Stimulated activated memory B cell treated with anti-CD40 and anti-IgM and Interleukin-4, amounts not matched to agents 10 μg/mL and 1 μg/mL and 100 μg/mL, for 72 hours (primary cell): ENCODE measurements at places on chromosomes 12 and 14.

GRCh38 chr12:98606359-98606988 is 13.0 kb downstream of the SLC25A3 start:
- no peak for ATAC-seq

DNA sequence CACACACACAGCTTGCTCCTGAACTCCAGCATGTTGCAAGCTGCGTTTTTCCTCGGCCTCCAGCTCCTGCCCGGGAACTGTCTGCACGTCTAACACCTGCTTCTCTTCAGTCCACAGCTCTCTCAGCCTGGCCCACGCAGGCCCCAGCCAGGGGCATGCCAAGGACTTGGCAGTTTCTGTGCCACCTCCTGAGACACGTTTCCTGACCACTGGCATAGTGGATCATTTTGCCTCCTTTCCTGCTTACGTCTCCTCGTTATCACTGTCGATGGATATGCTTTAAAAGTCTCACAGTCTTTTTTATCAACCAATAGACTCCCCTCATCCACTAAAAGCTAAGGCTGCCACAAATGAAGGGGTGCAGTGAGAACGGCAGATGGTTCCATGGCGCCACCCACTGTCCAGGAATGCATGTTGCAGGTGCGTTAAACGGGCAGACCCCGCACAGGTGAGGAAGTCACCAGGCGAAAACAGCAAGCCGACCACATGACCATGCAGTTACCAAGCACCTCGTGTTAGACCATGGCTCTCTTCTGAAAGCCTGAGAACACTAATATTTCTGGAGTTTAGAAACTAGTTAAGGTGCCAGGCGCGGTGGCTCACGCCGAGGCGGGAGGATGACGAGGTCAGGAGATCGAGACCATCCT is 14.7 kb upstream of the TEAD4 start:
- no peak for ATAC-seq

- ATAC-seq: no peak
These were observed 245.4 kb downstream of the FOXN3 start for GRCh38 chr14:89171628-89172027.

DNA sequence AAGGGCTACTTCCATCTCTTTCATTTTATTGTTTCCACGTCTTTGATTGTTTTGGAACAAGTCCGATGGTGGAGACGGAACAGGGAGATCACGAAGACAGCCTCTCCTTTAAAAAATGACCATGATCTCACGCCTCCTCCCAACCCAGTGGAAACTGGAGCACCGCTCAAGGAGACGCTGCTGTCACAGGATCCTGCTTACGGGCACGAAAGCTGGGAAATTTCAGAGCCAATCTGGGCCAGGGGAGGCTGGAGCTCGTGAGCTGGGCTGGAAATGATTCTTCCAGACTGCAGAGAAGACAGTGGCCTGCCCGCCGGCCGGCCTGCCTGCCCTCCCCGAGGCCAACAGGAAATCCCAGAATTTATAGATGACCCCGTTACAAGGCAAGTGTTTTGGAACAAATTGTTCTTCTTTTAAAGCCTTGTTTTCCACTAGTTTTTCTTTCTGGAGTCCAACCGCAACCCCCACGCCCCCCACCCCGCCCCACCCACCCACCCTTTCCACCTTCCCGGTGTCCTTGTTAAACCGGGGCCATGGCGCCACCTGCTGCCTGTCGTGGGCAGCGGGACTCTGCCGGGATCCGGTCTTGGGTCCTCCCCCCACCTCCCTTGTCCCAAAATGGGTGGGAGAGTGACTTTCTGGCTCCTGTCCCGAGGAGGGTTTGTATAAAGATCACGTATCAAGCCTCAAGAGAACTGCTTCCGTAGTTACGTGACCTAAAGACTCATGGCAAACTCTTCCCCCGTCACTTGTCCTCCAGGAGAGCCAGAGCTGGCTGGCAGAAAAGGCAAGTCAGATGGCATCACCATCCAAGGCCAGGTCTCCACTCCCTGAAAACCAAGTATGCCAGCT is 40.3 kb downstream of the MAP1LC3B2 start:
- peak; percentile 74 for ATAC-seq

GRCh38 chr12:120469450-120470149 is at the start of gene SRSF9:
Gene SRSF9 (minus strand): TSS chr12:120469748. CDS start chr12:120469609, 139 bp downstream.
- peak; percentile 98 for ATAC-seq

- ATAC-seq: peak; percentile 73
These were observed 483 bp downstream of the POC1B start for GRCh38 chr12:89525305-89525823.

- no peak for ATAC-seq
These were observed 85.8 kb downstream of the DNAH10 start for GRCh38 chr12:123847876-123848275.

DNA sequence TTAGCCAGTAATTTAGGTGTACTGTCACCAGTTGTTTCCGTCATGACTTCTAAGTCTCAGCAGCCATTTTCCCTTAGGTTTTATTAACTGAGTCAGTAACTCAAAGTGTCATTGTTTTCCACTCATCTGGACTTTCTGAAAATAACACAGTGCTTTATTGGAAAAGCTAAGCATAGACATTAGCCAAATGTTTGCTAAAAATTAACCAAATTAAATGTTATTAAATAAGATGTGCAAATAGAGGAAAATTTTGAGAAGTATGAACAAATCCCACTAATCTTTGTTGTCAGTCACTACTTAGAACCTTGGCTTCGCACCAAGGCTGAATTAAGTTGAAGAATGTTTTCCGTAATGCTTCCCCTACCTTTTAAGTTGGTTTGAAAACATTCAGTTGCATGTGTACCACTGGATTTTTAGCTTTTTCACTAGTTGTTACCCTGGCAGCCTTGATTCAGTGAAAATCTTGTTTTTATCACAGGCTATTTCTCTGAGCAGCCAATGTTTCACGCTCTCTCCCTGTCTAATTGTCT is 43.0 kb downstream of the BORCS5 start:
- no peak for ATAC-seq

DNA sequence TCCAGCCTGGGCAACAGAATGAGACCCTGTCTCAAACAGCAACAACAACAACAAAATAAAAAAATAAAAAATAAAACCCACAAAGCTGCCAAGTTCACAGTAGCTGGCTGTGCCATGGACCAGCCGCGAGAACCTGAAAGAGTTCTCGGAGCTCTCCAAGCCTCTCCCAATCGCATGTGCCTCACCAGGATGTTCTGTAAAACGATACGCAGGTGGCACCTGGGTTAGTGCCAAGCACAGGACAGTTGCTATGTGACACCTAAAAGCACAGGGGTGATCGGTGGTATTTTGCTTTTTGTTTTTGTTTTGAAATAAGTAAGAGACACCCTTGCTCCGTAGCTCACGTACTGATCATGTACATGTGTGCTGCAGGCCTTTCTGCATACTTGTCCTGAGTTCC is 52.4 kb downstream of the RFLNA start:
- no peak for ATAC-seq

GRCh38 chr12:111168009-111168900 is 200.6 kb downstream of the PHETA1 start:
- no peak for ATAC-seq

- no peak for ATAC-seq
These were observed 63.9 kb downstream of the KNTC1 start for GRCh38 chr12:122590990-122591389.

- ATAC-seq: no peak
These were observed 67.3 kb upstream of the BICD1 start for GRCh38 chr12:32039347-32039746.

DNA sequence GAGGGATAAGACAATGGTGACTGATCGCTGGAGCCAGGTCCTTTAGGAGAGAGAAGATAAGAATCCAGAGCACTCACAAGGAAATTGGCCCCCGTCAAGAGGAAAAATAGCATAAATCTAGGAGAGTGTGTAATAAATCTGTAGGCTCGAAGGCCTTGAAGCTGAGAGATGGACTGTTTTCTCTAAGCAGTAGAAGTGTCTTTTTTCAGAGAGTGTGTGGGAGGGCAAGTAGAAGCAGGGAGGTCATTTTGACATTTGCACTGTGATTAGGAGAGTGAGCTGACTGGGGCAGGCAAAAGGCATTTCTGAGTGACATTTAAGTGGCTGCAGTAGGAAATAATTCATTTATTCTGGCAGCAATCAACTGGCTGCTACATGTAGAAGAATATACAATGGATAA is 78.0 kb upstream of the DDHD1 start:
- ATAC-seq: no peak

DNA sequence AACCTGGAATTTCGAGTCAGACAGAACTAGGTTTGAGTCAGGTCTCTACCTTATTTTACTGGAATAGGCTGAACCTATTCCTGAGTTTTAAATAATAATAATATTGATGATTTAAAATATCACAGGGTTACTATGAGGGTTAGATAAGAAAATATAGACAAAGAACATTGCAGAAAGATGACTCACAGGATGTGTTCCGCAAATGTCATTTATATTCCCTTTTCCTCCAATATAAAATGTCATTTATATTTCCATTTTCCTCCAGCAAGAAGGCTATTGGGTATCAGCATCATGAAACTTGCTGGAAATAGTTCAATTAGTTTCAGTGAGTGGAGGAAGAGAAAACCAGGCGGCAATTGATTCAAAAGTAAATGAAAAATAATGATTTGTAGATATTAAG is 163.9 kb upstream of the RASSF8 start:
- no peak for ATAC-seq

- ATAC-seq: no peak
These were observed 80.5 kb downstream of the MED13L start for GRCh38 chr12:116196752-116197718.

DNA sequence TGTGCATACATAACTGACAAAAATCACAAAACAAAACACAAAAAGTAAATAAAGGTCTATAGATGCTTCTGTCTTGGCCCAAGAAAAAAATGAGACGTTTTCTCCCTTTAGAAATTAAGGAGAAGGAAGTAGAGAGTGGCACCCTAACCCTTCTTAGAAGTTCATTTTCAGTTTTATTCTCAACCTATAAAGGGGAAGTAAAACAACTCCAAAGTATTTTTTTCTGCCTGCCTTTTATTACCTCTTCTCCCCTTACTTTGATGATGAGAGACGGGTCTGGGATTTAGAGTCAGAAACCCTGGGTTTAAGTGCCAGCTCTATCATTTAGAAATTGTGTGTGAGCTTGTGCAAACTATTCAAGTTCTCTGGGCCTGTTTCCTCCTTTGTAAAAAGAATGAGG is 2.8 kb downstream of the PRIM1 start:
- no peak for ATAC-seq

GRCh38 chr12:51429700-51430099 is 5.1 kb downstream of the SLC4A8 start:
- no peak for ATAC-seq

GRCh38 chr14:104106471-104106991 is 21.0 kb downstream of the ASPG start:
- ATAC-seq: no peak

DNA sequence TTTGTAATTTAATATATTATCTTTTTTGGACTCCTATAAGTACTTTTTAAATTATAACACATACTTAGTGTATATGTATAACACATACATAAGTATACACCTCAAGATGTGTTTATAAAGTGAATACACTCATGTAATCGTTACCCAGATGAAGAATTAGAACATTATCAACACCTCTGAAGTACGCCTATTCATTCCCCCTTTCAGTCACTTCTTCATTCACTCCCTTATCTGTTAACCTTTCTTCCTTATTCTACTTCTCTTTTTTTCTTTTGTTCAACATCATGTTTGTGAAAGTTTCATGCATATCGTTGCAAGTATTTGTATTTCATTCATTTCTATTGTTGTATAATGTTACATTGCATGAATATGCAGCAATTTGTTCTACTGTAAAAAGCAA is 98.5 kb downstream of the ARID2 start:
- no peak for ATAC-seq

- no peak for ATAC-seq
These were observed 8.6 kb downstream of the IFI27L2 start for GRCh38 chr14:94120667-94121340.

GRCh38 chr14:68788996-68789820 is 3.7 kb downstream of the ZFP36L1 start:
- ATAC-seq: no peak

- no peak for ATAC-seq
These were observed 10.2 kb downstream of the SCN8A start for GRCh38 chr12:51601241-51601640.

DNA sequence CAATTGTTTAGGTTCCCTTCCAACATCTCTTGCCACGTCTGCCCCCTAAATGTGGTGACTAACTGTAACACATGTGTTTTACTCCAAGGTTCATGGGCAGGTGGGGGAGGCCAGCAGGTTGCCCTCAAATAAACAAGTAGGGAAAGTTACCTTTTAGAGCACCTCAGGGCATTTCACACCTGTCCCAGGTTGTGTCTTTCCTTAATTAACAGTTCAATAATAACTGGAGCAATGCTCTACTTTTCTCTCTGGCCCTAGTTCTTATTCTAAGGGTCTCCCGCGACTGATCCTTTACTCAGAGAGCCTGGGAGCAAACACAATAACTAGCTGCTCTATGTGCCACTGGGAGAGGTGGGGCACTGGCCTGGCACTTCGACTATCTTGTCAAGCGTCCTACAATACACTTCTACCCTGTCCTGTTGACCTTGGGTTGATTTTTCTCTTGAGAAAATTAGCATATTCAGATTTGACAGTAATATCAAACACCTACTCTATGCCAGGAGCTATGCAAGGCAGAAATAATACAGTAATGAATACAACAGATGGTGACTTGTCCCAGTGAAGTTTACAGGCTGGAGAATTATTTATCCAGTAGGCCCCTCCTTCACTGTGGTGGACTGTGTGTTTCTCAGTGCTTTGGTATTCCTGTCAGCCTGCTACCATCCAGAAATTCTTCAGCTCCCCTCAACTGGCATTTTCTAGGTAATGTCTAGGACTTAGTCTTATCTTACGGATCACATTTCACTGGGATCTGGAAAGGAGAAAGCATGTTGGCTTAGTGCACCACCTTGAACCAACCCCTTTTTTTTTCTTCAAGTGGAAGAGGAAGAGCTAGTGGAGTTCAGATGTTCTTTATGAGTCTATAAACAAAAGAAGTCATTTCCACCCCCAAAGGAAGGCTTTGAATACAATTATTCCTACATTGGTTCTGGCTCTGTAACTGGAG is 202.6 kb downstream of the CRADD start:
- ATAC-seq: no peak

DNA sequence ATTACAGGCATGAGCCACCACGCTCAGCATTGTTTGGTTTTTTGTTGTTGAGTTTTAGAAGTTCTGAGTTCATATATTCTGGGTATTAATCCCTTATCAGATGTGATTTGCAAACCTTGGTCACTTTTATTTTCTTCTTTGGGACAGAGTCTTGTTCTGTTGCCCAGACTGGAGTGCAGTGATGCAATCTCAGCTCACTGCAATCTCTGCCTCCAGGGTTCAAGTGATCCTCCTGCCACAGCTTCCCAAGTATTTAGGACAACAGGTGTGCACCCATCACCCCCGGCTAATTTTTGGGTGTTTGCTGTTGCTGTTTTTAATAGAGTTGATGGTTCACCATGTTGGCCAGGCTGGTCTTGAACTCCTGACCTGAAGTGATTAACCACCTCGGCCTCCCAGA is 11.8 kb downstream of the USP30 start:
- no peak for ATAC-seq

DNA sequence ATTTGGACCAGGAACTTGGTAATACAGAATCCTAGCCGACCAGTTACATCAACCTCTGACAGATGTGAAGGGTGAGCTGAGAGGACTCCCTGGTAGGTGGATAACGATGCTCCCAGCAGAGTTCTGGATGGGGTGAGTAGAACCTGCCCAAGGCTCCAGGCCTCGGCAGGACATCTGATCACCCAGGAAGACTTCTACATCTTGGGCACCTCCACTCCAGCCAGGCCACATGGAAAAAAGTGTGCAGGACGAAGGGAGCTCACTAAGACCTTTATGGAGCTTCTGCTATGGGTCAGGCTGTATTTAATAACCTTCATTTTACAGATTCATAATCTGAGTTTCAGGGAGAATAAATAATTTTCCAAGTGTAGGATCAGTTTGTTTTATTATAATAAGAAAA is 1028.7 kb downstream of the BCL11B start:
- no peak for ATAC-seq
